CD4-positive, alpha-beta T cell treated with Interleukin-1 beta for 1 hour (primary cell): ENCODE measurements at places on chromosomes 16 and 17.

GRCh38 chr16:84605339-84605848 is 12.5 kb downstream of the COTL1 start:
- DNase-seq = no peak

GRCh38 chr17:2814481-2815341 is 18.5 kb downstream of the RAP1GAP2 start:
- peak; percentile 94 for DNase-seq

GRCh38 chr16:89315791-89316581 is 98.5 kb downstream of the ZNF778 start:
- DNase-seq = peak; percentile 76

- DNase-seq = no peak
Measured at GRCh38 chr17:76566988-76567431, 18.6 kb downstream of the ST6GALNAC2 start.

- DNase-seq = no peak
Measured at GRCh38 chr16:26765087-26765486, 301.6 kb upstream of the C16orf82 start.

DNA sequence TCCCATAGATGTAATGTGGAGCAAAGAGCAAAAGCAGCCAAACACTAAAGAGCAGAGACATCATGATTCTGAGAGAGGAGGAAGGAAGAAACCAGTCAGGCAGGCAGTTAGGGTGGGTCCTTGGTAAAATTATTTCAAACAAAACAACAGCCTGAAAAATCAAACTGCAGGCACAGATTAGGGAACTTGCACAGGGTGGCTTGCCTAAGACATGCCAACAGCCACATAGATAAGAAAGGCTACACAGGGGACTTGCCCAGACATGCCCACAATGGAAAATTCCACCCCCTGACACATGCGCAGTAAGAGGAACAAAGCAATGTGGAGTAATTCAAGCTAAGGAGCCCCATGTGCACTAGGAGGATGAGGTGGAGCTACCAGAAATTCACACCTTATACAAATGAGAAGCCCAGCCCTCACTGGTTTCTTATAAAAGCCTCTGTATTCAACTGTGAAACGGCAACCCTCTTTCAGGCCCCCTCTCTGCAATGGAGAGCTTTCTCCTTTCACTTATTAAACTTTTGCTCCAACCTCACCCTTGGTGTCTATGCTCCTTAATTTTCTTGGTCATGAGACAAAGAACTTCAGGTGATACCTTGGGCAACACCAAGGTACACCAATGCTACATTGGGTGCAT is 7.3 kb upstream of the GAS7 start:
- DNase-seq = no peak

- no peak for DNase-seq
Measured at GRCh38 chr17:37261286-37261685, 114.5 kb upstream of the C17orf78 start.

DNA sequence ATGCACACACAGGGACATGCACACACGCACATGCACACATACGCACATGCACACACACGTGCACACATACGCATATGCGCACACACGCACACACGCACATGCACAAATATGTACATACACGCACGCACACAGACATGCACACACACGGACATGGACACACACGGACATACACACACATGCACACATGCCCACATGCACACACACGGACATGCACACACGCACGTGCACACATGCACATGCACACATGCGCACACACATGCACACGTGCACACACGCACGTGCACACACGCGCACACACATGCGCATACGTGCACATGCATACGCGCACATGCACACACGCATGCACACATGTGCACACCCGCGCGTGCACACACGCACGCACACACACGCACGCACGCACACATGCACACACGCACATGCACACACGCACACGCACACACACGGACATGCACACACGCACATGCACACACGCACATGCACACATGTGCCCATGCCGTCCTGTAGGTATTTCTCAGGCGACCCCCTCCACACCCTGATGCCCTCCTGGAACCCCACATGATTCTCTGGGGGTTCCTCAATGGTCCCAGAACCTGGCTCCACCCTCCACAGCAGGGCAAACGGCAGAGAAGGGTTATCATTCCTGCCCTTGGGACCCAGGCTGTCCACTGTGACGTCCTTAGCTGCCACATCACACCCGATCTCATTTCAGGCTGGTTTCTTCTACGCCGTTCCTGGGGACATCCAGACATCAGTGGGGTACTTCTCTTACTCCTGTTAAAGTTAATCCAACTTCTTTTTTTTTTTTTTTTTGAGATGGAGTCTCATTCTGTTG is 9.6 kb upstream of the RBFOX3 start:
- DNase-seq = no peak

DNA sequence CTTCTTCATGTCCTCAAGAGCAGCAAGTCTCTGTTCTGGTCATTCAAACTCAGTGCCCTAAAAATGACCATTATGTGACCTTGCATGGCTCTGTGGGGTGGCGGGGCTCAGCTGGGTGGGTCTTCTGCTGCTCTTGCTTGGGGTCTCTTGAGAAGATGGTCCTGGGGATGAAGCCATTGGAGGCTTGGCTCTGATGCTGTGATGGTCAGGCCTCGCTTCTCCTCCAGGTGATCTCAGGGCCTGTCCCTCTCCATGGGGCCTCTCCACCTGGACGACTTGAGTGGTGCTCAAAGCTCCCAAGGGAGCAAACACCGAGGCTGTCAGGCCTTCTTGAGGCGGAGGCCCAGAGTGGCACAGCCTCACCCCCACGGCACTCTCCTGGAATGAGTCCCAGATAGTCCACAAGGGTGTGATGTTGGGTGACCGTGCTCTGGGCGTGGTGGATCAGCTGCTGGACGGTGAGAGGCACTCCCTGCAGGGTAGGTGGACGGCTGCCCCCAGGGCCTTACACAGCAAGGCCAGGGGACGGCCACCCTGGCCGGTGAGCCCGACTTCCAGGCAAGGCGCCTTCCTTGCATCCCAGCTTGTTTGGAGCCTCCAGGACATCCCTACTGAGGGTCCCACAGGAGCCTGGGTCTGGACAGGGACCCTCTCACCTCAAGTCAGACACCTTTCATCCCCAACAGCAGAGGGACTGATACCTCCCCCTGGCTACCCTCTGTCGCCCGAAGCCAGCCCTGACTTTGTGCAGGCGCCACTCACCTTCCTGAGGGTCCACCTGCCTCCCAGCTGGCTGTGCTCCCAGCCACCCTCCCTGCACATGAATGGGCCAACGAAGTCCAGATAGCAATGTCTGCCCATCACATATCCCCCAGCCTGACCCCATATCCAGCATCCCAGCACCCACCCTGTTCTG is 48.7 kb downstream of the USP22 start:
- DNase-seq = no peak

- DNase-seq = no peak
Measured at GRCh38 chr17:54373970-54374369, 526.7 kb upstream of the TOM1L1 start.

GRCh38 chr16:31519759-31520431 is 7.8 kb upstream of the AHSP start:
- DNase-seq = no peak
